Sigmoid colon (tissue), 7 donors: ENCODE measurements at places on chromosomes 6 and 20. TPM values are rescaled to one million over a fixed set of nuclear protein-coding genes. Genes with fewer than 3 reads are reported as not detected.

Gene CCDC28A
- 42.6 TPM for polyA plus RNA-seq

- DNase-seq: peak; percentile 49
Observed at GRCh38 chr6:43434001-43434840, 6.9 kb downstream of the ABCC10 start.

GRCh38 chr6:43070028-43070632 is 6.0 kb upstream of the PTK7 start:
- no peak for DNase-seq

Gene MC3R
- polyA plus RNA-seq: not detected

GRCh38 chr6:16392010-16392409 is 153.6 kb downstream of the GMPR start:
- DNase-seq: no peak

Gene CDS2
- 15.7 TPM for polyA plus RNA-seq

DNA sequence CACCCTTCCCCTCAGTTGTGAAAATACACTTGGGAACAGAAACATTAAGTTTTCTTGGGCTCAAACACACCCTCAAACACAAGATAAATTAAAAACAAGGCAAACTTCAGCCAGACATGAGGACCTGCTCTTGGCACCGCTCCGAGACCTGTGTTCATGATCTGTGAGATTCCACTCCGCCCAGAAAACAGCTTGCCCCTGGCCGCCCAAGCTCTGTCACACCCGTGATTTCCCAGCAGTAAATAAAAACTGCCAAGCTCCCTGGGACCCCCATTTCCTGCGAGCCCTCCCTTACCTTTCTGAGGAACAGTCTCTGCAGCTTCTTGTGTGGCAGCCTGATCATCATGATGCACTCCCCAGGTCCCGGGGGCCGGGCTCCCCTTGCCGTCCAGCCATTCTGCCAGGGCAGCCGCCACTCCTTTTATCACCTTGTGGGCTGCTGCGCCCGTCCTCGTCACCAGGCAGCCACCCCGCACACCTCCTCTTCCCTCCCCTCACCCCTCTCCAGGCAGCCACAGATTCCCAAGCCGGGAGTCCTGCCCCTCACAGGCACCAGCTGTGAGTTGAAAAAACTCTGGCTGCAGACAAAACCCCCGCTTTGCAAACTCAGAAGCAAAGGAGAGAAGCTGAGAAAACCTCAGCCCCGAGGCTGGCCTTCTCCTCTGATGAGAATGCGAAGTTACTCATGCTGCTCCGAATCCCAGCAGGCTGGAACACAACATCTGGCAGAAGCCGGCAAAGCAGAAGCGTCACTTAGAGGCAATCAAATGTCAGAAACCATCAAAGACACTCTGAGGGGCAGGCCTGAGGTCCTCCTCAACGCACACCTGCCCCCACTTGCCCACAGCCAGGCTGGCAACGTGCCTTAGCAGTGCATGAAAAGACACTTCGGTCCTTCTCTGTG is 130.4 kb upstream of the RPS6KA2 start:
- no peak for DNase-seq

Gene OPN5
- not detected for polyA plus RNA-seq

Gene VGLL2
- not detected for polyA plus RNA-seq

GRCh38 chr6:112241820-112242429 is 12.4 kb downstream of the LAMA4 start:
- DNase-seq: no peak

DNA sequence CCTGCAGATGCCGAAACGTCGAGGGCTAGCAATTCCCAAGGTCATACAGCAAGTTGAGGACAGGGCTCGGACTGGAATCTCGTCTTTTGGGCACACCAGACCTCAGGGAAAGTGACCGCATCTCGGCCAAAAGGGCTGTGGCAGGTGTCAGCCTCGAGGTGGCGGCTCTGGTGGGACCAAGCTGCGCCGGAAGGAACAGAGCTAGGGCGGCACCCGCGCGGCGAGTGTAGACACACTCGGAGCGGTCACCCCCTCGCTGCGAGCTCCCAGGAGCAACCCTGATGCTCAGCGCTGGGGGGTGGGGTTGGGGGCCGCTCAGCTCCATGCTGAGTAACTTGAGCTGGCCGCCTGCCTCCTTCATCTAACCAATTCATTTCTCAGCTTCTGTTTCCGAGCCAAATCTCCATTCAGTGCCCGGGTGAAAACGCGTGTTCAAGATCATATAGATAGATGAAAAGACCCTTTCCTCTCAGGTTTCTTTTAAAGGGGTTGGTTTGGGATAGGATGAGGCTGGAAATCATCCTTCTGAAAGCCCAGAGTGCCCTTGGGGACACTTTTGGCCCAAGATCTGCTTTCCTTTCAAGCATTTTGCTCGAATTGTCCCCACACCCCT is 2.2 kb upstream of the TUBB2B start:
- no peak for DNase-seq

DNA sequence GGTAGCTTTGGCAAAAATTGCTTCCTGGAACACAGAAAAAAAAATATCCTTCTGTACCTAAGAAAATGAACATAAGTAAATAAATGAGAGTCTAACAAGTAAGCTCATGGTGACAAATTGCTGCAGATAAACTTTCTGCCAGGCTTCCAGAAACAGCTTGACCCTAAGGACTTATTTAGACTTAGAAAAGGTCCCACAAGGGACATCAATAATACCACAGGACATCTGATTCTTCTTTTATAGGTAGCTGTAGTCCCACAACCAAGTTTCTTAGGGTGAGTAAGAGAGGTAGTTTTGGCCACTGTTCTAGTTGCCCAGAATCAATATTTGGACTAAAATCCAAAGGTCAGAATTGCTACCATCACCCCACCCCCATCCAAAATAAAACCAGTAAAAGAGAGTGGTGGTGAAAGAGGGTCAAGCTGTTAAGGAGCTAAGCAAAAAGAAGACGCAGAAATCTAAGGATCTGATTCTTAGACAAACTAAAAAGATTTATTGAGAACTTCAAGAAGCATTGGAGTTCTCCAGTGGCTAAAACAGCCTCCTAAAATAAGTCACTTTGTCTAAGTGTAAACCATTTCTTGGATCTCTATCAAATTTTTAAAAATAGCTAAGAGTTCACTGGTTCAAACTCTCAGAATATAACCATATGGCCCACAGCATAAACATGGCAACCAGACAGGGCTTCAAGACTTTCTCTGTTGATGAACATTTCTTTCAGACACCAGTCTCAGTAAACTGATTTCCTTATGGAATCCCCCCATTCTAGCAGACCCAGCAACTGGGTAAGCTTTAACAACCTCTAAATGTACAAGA is 180.6 kb downstream of the PTPRK start:
- DNase-seq: no peak

Gene SLC24A3
- 0.92 TPM for polyA plus RNA-seq

DNA sequence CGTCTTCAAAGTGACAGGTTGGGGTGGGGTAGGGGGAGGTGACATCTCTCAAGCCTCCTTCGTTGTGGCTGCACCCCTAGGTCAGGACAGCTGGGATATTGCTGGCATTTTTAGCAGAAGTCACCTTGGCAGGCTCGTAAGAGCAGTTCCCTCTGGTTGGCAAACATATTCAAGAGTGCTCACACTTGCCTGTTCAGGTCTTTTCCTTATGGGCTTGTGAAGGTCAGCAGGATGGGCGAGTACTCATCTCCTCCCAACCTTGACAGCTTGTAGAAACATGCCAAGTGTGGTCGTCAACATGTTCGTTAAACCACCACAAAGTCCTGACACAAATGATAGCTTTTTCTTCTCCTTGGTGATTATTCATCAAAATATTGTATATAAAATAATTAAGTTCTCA is 113.6 kb downstream of the HDGFL1 start:
- no peak for DNase-seq

DNA sequence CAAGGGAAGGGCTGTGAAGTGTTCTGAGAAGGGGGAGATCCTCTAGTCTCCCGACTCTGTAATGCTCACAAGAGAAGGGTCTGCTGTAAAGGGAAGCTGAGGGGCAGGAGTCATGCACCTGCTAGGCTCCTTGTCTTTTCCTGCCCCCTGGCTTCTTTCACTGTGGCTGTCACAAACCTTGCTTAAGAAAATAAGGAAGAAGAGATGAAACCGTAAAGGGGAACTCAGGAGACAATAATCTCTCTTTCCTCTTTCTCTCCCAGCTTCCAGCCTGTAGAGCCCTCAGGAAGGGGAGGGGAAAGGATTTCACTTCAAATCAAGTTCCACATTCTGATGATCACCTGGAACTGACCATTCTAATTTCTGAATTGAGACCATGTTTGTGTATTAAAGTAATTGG is 26.3 kb downstream of the SLC13A3 start:
- DNase-seq: no peak

- DNase-seq: peak; percentile 74
Observed at GRCh38 chr6:136989571-136990241, 55.1 kb downstream of the IL20RA start.

Gene SMIM29
- polyA plus RNA-seq: 22.9 TPM

Gene SRMS
- 2.4 TPM for polyA plus RNA-seq

Gene MTHFD1L
- polyA plus RNA-seq: 0.60 TPM

- DNase-seq: peak; percentile 79
Observed at GRCh38 chr6:166624275-166624674, 2.8 kb downstream of the RPS6KA2 start.

Gene TP53TG5
- polyA plus RNA-seq: not detected

- no peak for DNase-seq
Observed at GRCh38 chr6:85068221-85068620, 303.8 kb upstream of the TBX18 start.

DNA sequence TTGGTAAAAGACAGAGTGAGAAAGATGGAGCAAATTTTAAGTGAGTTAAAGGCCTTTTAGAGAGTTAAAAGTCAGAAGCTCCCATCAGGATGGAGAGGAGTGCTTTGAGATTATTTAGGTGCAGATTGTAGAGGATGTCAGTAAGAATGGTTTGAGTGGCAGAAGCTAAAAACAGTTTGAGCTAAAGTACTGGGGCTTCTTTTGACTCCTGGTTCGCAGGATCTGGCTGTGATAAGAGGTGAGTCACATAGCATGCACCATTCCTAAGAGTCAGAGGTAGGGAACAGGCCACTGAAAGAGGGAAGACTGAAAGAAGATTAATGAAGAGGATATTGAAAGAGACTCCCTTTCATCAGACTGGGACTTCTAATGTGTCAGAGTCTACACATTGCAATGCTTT is 1047.9 kb upstream of the MAP3K7 start:
- no peak for DNase-seq

Gene ARHGAP18
- 9.2 TPM for polyA plus RNA-seq

Gene PHACTR1
- polyA plus RNA-seq: 3.7 TPM

DNA sequence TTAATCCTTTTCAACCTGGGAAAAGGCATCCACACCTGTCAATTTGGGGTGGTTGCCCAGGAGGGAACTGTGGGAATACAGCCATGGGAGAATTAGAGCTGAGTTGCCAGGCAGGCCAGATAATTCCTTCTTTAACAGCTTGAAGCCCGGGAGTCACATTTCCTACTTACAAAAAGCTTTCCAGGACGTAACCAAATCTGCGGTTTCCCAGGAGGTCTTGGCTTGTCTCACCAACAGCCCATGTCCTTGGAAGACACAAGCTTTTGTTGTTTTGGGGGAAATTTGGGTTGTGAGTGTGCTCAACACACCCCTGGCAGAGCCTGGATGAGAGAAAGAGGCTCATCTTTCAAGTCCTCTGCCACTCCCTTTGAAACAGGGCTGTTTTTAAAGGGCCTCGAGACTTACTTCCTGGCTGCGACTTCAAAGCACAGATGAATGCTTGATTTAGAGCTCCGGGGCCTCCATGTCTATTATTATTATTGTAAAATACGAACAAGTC is 465.9 kb upstream of the BTBD3 start:
- DNase-seq: peak; percentile 73

Gene TOX2
- polyA plus RNA-seq: 8.1 TPM

- no peak for DNase-seq
Observed at GRCh38 chr20:40100261-40100660, 588.8 kb downstream of the MAFB start.

DNA sequence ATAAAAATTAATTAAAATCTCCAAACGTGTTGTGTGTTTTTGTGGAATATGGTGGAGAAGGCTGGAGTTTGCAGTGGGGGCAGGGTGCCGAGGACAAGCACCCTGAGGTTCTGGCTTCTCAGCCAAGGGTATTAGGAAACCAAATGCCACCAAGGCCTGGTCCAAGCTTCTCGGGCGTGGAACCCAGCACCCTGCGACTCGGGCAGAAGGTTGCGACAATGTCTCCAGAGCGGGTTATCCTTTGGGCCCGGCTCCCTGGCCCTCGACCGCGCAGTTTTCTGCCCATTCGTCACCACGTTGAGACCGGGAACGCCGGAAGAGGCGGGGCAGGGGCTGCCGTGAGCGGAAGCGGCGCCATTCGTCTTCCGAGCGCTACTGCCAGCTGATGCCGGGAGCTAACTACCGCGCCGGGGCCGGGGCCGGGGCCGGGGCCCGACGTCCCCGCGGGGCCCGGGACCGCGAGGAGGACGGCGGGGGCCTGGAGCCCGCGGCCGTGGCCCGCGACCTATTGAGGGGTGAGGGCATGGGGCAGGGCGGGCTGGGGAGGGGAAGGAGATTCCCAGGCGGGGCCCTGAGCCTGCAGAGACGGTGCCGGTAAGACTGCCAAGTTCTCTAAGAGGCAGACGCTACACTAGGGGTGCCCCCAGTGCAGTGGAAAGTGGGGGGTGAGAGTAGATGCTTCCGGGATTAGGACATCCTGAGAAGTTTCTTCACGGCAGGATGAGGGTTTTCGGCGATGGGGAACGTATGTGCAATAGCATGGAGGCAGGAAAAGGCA is at the start of gene RRP36:
TSS of gene RRP36 (plus strand) at position 354 of the 778 bp plus-strand sequence. CDS start at position 386, 32 bp downstream.
- DNase-seq: peak; percentile 86

- no peak for DNase-seq
Observed at GRCh38 chr20:23937303-23938117, 51.1 kb downstream of the GGTLC1 start.

GRCh38 chr6:44732243-44732642 is 344.7 kb downstream of the CDC5L start:
- no peak for DNase-seq

DNA sequence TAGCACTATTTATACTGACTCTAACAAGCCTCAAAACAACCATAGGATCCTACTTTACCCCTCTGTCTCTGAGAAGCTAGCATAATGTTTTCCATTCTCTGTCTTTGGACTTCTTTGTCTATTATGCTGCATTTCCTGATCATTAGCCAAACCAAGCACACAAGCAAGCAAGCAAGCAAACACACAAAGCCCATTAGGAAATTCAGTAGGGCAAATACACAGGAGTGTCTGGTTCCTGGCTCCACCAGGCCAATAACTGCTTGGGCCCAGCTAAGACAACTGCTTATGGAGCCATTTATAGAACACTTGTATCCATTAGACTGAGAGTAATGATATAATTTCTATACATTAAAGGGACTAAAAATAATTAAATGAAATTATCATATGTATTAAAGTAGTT is 952.9 kb upstream of the EPHA7 start:
- DNase-seq: no peak

DNA sequence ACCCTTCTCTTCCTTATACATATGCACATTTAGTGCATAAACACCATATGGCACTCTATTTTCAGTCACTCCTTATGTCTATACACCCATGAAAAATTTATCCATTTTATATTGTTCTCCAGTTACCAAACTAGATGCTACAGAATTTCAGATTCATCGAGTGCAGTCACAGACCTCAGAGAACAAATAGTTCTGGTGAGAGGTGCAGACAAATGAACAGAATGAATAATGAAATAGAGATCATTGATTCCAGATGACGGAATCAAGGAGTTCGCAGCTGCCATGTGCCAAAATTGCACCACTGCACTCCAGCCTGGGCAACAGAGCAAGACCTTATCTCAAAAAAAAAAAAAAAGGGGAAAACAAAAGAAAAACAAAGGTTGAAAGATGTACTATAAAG is 214.8 kb upstream of the CEP162 start:
- DNase-seq: no peak
